HFF-Myc (cell line): ENCODE measurements at places on chromosomes 2 and 18.

DNA sequence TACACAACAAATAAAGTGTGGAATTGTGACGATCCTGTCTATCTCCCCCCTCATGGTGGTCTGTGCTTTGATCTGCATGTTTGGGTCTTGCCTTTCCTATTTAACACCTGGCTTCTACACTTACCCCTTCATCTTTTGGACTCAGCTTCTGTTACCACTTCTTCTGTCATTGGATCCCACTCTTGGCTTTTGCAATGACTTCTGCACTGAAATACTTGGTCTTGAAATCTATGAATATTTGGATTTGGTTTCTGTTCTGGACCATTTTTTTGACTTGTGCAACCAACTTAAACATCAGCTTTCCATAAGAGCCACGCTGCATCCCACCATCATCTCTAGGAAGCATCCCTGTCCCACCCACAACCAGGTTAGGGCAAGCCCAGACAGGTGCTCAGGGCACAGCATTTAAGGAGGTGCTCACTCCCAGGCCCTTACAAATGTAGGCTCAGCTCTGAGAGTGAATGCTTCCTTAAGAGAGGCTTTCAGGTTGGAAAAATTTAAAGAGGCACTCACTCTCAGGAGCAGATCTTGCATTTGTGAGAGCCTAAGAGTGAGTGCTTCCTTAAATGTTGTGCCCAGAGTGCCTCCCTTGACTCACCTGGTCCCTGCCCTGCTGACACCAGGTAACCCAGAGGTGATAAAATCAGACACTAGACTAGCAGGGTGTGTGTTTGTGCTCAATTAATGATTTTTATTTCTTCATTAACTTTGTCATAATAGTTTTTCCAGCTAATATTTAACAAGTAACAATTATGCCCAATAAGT, 124.5 kb upstream of the SH3BP4 start:
- DNase-seq: no peak

DNA sequence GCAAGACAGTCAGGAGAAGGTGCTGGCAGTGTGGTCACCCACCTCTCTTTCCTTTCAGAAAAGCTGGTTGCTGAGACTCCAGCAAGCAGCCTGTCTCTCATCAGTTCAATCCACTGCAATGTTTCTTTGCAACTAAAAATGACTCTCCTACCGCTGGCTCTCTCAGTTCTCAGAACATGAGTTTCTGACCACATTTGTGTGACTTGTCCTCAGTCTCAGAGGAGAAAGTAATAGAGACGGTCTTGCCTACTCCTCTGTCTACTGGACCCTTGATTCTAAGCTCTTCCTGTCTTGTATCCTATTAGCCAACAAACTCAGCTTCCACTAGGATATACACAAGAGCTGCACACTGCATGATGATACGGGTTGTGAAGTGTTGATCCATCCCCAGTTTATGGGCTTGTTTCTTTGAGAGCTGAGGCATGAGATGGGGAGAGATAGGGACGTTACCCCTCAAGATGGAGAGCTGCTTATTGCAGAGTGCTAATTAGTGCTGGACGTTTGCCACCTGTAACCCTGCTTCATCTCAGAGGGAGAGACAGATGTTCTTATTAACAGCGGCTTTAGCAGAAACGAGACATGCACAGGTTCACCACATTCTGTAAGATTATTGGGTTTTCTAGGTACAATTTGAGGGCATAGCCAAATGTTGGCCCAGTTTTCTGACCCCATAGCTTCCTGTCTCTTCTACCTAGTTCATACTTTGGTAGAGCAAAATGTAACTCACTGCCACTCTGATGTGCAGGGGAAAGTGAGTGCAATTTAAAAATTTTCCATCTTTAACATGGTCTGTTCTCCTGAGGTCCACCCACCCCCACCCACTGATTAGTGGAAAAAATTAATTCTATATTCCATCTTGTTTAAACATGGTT, 32.4 kb upstream of the YWHAQ start:
- DNase-seq: no peak

DNA sequence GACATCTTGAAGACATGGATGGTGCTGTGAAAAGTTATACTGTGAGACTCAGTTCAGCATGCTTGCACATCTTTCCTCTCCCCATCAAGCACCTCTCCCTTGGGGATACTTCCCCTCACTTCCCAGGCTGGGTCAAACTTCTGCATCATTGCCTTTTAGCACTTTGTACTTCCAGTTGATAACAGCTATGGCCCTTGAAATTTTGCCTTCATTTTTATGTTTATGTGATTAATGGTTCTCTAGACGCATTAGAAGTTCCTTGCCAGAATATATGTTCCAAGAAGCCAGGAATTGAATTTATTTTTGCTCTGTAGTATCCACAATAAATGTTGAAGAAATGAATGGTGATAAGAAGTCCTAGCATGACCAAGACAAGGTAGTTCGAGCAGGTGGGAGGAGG, 120.9 kb upstream of the ST6GAL2 start:
- DNase-seq: no peak

- DNase-seq: no peak
Observed at GRCh38 chr2:198659096-198659870, 798.5 kb downstream of the SATB2 start.

DNA sequence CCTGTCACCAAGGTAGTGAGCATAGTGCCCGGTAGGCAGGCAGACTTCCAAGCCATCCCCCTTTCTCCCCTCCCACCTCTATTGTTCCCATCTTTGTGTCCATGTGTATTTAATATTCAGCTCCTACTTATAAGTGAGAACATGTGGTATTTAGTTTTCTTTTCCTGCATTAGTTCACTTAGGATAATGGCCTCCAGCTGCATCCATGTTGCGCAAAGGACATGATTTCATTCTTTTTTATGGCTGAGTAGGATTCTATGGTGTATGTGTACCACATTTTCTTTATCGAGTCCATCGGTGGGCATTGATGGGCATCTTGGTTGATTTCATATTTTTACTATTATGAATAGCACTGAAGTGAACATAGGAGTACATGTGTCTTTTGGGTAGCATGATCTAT, 35.3 kb downstream of the MMADHC start:
- no peak for DNase-seq

- DNase-seq: no peak
Observed at GRCh38 chr18:26459884-26460283, 88.5 kb downstream of the KCTD1 start.

DNA sequence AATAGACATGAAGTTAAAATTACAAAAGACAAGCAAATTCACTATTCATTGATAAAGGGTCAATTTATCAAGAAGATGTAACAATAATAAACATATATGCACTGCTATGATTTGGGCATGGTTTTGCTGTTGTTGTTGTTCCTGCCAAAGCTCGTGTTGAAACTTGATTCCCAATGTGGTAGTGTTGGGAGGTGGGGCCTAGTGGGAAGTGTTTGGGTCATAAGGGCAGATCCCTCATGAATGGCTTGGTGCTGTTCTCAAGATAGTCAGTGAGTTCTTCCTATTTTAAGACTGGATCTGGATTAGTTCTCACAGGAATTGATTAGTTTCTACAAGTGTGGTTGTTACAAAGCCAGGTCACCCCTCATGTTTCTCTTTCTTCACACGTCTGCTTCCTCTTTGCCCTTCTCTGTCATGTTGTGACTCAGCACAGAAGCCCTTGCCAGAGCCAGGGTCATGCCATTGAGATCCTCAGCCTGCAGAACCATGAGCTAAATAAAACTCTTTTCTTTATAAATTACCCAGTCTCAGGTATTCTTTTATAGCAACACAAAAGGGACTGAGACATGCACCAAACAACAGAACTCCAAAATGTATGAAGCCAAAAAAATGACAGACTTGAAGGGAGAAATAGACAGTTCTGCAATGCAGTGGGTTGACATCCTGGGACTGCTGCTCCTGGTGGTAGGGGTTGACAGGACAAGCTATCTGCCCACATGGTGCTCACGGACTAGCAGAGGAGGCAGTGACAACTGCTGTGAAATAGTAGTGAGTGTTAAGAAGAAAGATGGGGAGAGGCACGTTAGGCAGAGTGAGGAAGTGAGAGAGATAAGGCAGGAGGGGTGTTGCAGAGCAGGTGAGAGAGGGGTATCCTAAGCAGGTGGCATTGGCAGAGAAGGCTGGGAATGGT, 18.6 kb upstream of the SKA1 start:
- DNase-seq: no peak

GRCh38 chr2:187873132-187873531, 318.9 kb upstream of the TFPI start:
- DNase-seq: no peak

DNA sequence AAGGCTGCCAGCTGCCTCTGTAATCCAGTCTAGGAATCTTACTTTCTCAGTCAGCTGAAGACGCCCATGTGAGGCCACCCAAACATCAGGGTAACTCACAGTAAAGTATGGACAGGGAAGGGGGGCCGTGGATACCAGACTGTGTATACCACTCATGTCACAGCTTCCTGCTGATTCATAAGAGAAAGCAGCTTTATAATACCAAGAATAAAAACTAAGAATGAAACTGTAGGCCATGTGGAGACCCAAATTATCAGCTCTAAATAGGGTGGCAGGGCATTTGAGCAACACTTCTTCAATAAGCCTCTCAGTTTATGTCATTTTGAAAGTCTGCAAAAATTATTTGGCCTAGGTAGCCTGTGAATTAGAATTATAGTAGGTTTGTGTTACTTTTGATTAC, 115.0 kb upstream of the CDCA7 start:
- no peak for DNase-seq

GRCh38 chr2:189161894-189162293, 17.7 kb downstream of the COL5A2 start:
- no peak for DNase-seq

- DNase-seq: peak; percentile 72
Observed at GRCh38 chr2:165469417-165469816, at the start of gene CSRNP3. Gene CSRNP3 (plus strand): TSS chr2:165469698. CDS start chr2:165595066, 125,368 bp downstream.

- no peak for DNase-seq
Observed at GRCh38 chr2:46815121-46815802, 100.3 kb downstream of the MCFD2 start.

GRCh38 chr18:37476182-37476581, 89.4 kb downstream of the CELF4 start:
- DNase-seq: no peak

GRCh38 chr18:57128220-57128932, 18.5 kb upstream of the BOD1L2 start:
- DNase-seq: no peak

DNA sequence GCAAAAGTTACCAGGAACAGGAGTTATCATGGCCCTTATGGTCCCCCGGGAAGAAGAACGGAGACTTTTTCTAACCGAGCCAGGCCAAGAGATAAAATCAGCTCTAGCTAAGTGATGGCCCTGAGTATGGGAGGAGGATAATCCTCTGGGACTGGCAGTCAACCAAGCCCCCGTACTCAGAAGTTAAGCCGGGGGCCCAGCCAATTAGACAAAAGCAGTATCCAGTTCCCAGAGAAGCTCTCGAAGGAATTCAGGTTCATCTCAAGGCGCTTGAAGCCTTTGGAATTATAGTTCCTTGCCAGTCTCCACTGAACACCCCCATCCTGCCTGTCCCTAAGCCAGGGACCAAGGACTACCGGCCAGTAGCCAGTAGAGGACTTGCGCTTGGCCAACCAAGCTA, 365.3 kb upstream of the TCF4 start:
- DNase-seq: no peak

- no peak for DNase-seq
Observed at GRCh38 chr2:241095594-241096290, 6.3 kb downstream of the MTERF4 start.

- DNase-seq: no peak
Observed at GRCh38 chr2:45167920-45168629, 158.8 kb upstream of the SIX2 start.

GRCh38 chr2:167752734-167753133, 494.7 kb downstream of the STK39 start:
- no peak for DNase-seq

GRCh38 chr18:71630696-71631095, 913.4 kb downstream of the CBLN2 start:
- DNase-seq: no peak

DNA sequence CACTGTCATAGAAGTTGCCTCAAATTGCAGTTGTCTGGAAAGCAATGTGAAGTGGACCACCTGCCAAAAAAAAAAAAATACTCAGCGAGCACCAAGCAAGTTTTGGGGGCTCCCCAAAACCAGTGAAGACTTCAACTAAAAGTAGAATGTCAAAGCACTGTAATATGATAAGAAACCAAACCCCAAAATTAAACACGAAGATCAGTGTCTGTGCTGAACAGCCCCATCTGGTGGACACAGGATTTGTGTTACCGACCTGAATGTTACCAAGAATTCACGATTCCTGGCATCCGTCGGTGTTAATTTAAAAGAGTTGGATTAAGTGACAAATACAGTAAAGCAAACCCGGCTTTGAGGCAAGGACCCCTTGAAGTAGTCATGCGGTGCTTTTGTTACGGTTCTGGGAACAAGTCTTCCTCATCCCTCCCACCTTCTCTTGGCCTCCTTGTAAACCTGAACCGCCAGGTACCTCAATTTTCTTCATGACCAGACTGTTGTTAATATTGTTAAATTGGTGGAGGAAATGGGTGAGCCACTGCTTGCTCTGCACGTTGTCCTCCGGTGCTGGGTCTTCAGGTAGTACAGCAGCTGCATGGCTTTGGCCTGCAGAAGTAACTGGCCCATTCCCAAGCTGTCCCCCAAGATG, 31.3 kb upstream of the SSB start:
- DNase-seq: peak; percentile 29

- peak; percentile 29 for DNase-seq
Observed at GRCh38 chr2:109736177-109736827, 57.8 kb upstream of the RGPD5 start.

DNA sequence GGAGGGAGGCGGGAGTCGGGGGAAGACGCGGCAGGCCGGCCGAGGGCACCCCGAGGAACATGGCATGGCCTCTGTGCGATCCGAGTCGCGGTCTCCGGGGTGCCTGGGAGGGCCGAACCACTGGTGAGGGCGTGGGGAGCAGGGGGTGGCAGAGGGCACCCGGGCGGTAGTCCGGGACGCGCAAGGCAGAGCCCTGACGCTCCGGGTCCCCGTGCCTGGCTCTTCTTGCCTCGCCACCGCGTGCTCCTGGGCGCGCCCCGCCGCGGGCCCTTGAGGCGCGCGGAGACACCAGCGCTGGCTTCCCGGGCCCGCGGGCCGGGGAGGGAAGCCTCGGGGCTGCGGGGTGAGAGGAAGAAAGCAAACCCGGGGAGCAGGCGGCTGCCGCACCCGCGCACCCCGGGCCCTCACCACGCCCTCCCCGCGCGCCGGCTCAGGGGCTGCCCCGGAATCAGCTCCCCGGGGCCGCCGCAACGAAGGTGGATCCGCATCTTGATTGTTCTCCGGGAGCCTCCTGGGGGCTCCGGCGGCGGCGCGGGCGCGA, 4.3 kb downstream of the SOX11 start:
- DNase-seq: no peak
